Hypothalamus (tissue), 51 donors: ENCODE measurements at places on chromosomes 16 and 17.

- DNase-seq, result no peak
Measured at GRCh38 chr17:19565817-19566575, 32.3 kb downstream of the SLC47A1 start.

GRCh38 chr17:79444198-79444597 lies 166.7 kb downstream of the RBFOX3 start:
- no peak for DNase-seq

- DNase-seq, result no peak
Measured at GRCh38 chr17:76872221-76872873, 4.1 kb downstream of the MGAT5B start.

DNA sequence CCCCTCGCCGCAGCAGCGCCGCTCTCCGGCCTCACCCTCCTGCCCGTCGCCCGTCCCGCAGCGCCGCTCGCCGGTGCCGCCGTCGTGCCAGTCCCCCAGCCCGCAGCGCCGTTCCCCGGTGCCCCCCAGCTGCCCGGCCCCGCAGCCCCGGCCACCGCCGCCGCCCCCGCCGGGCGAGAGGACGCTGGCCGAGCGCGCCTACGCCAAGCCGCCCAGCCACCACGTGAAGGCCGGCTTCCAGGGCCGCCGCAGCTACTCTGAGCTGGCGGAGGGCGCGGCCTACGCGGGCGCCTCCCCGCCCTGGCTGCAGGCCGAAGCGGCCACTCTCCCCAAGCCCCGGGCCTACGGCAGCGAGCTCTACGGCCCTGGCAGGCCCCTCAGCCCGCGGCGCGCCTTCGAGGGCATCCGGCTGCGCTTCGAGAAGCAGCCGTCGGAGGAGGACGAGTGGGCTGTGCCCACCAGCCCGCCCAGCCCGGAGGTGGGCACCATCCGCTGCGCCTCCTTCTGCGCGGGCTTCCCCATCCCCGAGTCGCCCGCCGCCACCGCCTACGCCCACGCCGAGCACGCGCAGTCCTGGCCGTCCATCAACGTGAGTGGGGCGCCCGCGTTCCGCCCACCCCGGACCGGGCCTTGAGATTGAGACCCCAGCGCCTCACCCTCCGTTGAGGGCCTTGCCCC lies 15.0 kb downstream of the TBKBP1 start:
- DNase-seq, result no peak

DNA sequence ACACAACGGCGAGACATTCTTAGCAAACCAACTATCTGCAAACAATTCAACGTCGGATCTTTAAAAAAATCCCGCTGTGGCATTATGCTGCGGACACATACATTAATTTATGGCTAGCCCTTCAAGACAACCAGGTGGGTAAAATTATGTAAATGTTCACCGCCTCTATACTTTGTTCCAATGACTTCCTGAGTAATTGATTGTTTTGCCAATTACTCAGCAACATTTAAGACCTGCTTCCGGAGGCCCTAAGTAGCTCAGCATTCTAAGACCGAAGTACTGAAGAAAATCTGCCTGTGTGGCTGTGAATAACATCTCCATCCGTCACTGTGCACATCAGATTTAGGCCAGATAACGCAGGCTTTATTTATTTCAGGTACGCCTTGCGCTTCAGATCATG lies 23.3 kb downstream of the QPRT start:
- no peak for DNase-seq

DNA sequence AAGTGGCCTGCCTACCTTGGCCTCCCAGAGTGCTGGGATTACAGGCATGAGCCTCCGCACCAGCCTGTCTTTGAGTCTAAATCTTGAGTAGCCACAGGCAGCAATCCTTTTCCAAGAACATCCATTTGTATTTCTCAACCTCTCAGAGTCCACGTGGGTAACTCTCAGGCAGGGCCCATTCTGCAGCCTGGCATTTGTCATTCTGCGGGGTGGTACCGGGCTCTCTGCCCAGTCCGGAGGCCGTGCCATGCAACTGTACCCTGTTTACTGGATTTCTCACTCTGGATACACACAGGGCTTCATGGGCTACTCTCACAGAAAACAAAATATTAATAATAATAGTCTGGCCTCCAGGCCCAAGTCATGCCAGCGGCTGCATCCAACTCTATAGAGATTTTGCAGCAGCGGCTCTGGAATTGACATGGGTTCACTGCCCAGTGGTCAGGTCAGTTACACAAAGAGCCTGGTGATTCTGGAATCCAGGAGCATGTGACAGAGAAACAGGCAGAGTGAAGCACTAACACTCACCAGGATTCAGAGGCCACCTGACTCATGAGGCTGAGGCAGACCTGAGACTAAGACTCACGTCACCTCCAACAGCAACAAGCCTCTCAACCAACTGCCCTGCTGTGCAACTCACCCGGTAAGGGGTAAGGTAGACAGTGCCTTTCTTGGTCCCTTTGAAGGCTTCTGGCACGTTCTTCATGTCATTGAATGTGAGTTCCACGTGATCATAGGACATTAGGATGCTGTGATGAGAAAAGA lies 4.0 kb downstream of the WBP2 start:
- peak; percentile 35 for DNase-seq

- DNase-seq, result no peak
Measured at GRCh38 chr17:76427501-76428231, 25.3 kb downstream of the UBE2O start.

DNA sequence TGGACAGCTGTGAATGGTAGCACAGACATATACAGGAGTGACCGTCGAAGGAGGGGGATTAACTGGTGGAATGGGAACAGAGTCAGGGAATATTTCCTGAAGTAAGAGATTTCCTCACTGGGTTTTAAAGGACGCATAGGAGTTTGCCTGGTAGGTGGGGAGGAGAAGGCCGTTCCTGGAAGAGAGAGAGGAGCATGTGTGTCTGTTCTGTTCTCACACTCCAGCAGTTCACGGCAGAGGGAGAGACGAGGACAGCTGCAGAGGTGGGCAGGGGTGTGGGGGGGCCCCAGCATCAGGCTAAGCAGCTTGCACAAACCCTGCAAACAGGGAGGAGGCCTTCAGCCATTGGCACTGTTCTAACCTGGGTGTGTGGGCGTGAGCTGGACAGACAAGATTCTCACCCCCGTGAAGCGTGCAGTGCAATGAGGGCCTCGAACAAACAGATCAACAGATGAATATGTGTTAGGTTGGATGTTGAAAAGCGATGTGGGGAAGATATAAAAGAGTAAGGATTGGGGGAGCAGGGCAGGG lies 85.3 kb upstream of the GSE1 start:
- DNase-seq, result no peak

GRCh38 chr16:26605626-26606271 lies 461.0 kb upstream of the C16orf82 start:
- no peak for DNase-seq

DNA sequence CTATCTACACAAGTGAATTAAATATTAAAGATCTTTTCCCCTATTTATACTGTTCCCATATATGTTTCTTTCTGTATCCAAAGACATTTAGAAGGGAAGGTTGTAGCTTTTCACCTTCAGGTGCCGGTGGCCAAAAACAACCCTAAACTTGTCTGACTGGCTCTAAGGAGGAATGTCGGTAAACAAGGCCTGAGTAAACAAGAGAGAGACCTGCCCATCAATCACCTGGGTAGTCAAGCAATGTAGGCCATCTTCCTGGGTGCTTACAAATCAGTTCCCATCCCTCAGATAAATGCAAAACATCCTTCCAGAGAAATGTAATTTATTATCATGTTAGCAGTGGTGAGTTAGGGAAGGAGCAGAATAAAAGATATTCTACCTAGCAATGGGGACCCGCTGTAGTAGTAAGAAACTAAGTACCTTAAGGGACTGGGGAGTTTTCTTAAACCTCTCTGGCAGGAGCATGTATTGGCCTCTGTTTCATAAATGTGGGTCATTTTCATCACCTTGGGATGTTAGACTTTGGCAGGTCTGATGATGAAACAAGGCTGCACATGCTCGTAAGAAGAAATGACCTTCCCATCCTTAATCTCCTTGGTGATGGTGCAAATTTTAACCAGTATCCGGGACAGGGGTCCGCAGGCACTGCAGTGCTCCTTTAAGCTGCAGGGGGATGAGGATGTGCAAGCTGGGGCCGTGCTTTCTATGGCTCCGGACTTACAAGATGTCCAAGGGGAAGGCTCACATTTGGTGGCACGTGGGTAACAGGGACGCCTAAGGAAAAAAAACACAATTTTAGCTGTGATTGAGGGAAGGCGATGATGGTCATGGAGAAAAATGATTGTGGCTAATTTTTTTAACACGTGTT lies 8.4 kb downstream of the KRT39 start:
- DNase-seq, result no peak

DNA sequence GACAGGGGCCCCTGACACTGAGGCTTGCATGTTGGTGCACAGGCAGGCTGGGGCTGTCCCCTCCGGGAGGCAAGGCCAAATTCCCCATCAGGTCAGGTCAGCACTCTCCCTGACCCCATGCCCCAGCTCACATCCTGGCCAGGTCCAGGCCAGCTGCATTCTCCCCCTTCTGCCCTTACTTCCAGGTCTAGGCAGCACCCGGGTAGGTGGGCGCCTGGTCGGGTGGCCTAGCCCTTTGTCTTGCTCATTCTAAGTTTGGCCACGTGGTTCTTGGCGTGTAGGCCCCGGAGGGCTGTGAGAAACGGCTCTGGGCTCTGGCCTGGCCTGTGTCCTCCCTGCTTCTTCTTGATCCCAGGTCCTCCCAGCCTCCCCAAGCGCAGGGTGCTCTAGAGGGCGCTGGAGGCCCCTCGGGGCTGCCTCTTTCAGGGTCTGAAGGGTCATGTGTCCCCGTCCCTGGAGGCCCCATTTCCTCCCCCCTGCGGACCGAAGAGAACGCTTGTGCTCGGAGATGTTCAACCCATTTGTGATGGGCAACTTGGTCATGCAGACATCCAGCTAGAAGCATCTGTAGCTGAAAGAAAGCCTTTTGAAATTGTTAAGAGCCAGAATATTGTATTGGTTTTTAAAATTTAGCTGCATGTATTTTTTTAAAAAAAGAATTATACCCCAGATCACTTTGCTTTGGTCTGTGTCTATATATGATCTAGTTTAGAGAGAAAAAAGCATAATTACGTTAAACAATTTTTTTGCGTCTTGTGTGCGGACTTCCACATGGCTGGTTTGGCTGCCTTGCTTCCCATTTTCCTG lies 6.7 kb downstream of the BAHCC1 start:
- DNase-seq, result no peak

- peak; percentile 86 for DNase-seq
Measured at GRCh38 chr16:56589141-56590039, at the start of gene MT3. MT3 (plus strand) TSS chr16:56589528; CDS start chr16:56589591, 63 bp downstream.

GRCh38 chr16:371515-372301 lies 1.4 kb upstream of the MRPL28 start:
- DNase-seq, result no peak

GRCh38 chr16:28202147-28202746 lies 9.5 kb downstream of the XPO6 start:
- DNase-seq, result no peak

GRCh38 chr16:63998-64913 lies 8.2 kb downstream of the RHBDF1 start:
- no peak for DNase-seq

DNA sequence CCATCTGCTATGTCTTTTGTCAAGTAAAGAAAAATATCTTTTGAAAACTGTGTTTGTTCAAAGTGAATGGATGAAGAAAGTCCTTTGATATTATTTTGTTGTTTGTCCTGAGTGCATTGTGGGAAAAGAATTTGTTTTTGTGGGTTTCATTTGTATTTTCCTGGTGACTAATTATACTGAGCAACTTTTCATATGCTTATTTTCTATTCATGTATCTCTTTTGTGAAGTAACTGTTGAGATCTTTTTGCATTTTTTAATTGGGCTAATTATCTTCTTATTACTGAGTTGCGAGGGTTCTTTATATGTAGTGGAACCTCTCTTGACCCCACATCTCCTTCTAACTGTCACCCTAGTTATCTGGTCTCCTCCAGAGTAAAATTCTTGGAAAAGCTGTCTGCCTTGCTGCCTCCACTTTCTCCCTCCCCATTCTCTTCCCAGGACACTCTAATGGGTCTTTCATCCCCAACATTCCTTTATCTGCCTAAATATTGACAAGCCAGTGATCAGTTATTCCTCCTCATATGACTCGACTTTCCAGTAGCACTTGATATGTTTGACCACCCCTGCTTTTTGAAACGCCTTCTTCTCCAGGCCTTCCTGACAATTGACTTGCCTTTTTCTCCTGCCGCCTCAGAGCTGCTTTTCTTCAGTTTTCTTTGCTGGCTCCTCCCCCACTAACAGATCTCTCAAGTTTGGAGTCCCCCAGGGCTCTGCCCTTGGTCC lies 117.6 kb upstream of the HAS3 start:
- DNase-seq, result no peak

- DNase-seq, result no peak
Measured at GRCh38 chr16:83803811-83804210, 4.0 kb upstream of the HSBP1 start.

DNA sequence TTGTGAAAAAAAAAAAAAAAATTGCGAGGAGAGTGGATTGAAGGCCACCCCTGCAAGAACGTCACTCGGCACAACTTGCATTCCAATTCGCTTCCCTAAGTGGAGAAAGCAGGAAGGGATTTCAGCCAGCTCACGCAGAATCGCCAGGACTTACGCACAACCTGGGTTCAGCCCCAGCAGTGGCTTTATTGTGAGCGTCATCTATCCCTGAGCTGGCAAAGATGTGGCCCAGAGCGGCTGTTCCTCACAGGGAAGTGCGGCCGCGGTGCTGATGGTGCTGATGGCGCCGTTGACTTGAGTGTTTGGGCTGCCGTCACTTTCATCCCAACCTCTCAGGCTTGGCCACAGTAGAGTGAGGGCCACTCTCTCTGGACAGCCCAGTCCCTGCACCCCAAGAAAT lies 197.6 kb downstream of the NTN1 start:
- DNase-seq, result no peak

GRCh38 chr16:29770250-29770929 lies 7.7 kb upstream of the ZG16 start:
- no peak for DNase-seq

- no peak for DNase-seq
Measured at GRCh38 chr17:3528403-3528851, 29.2 kb downstream of the TRPV3 start.

GRCh38 chr17:4810696-4811290 lies 3.8 kb downstream of the PLD2 start:
- DNase-seq, result no peak

DNA sequence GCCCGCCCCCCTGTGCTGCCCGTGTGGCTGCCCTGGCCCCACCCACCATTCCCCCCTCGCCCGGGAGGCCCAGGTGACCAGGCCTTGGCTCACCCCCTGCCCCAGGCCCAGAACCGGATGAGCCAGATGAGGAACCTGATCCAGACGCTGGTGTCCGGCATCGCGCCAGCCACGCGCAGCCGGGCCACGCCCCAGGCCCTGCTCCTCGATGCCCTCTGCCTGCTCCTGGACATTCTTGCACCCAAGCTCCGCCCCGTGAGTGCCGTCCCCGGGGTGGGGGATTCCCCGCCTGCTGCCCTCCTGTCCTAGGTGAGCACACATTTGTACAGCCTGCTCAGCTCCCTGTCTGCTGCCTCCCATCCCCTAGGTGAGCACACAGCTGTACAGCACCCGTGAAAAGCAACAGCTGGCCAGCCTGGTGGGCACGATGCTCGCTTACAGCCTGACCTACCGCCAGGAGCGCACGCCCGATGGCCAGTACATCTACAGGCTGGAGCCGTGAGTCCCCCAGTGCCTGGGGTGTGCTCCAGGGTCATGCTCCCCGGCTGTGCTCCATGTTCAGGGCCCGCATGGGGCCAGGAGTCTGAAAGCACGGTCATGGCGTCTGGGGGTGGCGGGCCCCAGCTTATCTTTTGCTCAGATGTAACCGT lies 4.8 kb downstream of the GNG13 start:
- DNase-seq, result no peak
